ENCODE measurements at places on chromosomes 7 and 10.

DNA sequence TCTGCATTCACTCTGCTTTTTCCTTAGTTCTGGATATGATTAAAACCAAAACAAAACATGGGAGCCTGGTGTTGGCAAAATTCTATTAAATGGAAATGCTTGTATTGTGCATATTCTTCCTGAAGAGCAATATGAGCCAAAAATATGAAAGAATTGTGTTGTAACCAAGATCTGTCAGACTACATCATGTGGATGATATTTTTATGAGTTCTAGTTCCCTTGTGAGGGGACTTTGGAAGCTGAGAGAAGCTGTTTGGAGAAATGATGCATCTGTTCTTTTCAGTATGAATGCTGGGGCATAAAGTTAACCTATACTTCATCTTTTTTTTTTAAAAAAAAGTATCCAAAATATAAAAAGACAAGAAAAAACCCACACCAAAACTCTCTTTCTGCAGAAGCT lies 782.7 kb downstream of the ANKRD7 start:
- no peak for DNase-seq

GRCh38 chr10:85643171-85643844 lies 723.3 kb downstream of the GRID1 start:
- no peak for DNase-seq

GRCh38 chr10:119441151-119441821 lies 101.2 kb downstream of the RGS10 start:
- no peak for DNase-seq

- no peak for DNase-seq
Measured at GRCh38 chr7:32218154-32218467, 147.9 kb upstream of the PDE1C start.

DNA sequence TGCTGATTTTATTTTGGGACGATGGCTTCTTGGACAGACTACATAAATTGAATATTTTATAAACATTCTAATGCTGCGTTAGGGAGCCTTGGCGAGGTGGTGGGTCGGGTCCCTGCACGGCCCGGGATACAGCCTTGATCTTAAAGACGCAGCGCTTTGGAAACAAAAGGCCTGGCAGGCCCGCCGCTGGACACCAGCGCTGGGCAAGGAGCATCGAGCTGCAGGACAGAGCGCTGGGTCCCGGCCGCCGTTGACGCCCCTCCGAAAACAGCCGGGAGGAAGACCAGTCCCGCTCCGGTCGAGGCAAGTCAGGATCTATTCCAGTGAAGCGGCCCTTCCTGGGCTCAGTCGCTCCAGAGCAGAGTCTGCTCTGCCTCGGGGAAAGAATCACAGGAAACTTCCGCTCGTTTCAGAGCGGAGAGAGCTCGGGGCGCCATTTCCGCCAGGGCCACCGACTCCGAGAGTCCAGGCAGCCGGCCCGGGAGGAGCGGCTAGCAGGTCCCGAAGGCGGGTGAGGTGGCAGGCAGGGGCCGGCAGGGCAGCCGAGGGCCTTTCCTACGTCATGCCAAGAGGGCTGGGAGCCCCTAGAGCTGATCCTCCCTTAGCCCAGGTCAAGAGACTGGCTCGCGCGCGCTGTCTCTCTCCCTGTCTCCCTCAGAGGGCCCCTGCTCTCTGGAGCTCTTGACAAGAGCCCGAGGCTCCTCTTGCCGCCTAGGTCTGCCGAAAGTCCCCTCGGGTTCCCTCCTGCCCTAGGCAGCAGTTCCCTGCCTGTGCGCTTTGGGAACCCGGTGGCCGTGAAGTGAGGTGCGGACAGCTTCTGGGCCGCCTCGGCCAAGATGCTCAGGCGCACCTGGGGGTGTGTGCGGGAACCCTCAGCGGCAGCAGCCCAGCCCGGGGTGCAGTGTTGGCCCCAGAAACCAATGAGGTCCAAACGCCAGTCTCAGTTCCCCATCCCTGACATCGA lies 1.4 kb upstream of the DRGX start:
- DNase-seq: no peak

GRCh38 chr7:105596866-105597265 lies 15.6 kb upstream of the EFCAB10 start:
- DNase-seq: no peak

GRCh38 chr10:119221666-119222065 lies 14.3 kb downstream of the GRK5 start:
- DNase-seq: no peak

- no peak for DNase-seq
Measured at GRCh38 chr7:27753863-27754262, 13.9 kb downstream of the TAX1BP1 start.

- DNase-seq: no peak
Measured at GRCh38 chr10:31133251-31133791, 101.7 kb upstream of the ZNF438 start.

DNA sequence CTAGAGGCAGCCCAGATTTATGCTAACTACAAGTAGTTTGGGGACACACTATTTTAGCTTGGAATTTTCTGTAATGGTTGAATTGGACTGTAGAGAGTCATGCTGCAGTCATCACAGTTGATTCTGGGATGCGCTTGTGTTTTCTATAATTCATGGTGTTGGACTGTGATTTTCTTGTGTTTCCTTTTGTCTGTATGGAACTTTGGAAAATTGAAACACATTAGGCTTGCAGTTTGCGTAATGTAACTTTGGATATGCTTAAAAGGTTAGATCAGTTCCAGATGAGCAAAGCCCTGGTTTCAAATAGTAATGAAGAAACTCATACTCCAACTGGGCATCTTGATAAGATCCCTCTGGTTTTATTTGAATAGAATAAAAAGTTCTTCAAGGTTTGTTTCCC lies 502.2 kb downstream of the ARL4A start:
- no peak for DNase-seq

All from stimulated activated CD4-positive, alpha-beta T cell treated with anti-CD3 and anti-CD28 coated beads, TNF-alpha, amount 100 ng/mL, for 4 hours (primary cell).